ENCODE measurements at places on chromosomes 4 and X.

- peak; percentile 99 for DNase-seq
Observed at GRCh38 chr4:77156533-77156911, 485 bp upstream of the CCNG2 start.

DNA sequence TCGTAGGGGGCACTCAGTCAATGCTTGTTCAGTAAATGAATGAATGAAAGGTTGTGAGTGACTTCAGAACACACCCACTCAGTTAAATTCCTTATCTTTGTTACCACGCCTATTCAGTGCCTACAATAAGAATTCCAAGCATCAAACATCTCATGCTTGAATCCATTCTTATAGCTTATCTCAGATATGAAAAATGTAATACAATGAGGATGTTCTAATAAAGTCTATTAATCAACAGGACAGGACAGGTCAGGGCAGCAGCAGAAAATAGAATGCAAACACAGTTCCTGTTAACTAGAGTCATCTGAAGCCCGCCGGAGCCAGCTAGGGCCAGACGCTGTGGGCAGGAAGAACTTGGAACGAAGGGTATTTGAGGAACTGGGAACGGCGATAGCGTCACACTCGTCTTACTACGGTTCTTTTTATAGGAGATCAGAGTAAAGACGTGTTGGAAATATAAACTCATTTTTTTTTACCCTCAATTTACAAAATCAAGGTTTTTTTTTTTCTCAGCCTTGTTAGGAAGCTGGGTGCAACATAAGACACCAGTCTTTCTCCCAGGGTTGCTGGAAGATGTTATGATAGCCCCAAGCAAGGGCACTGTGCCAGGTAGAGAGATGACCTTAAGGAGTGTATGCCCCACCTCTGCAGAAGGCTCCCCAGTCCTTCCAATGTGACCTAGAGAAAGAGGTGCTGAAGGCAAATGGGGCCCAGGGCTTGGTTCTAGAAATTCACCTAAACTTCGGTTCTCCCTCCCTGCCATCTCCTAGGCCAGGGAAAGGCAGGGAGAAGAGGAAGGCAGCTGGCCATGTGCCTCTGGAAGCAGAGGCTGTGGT is 48.3 kb downstream of the SEL1L3 start:
- no peak for DNase-seq

GRCh38 chr4:97013711-97014110 is 1129.6 kb downstream of the STPG2 start:
- DNase-seq, result no peak

DNA sequence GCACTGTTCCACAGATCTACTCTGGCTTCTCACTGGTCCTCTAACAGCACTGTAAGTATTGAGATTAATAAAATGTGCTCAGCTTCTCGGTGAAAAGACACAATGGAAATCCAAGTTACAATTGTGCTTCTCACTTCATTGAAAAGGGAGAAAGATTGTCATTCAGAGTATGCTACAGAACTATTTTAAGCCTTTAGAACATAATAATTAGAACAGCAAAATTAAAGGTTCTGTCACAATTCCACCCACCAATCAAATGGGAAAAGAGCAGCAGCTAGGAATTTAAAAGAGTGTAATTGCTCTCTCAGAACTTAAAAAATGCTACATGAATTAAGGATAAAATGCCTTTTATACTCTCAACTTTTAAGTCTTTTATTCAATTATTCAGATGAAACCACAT is 329.4 kb downstream of the ANK2 start:
- DNase-seq, result no peak

- DNase-seq, result no peak
Observed at GRCh38 chr4:787561-787981, 38.4 kb downstream of the CPLX1 start.

DNA sequence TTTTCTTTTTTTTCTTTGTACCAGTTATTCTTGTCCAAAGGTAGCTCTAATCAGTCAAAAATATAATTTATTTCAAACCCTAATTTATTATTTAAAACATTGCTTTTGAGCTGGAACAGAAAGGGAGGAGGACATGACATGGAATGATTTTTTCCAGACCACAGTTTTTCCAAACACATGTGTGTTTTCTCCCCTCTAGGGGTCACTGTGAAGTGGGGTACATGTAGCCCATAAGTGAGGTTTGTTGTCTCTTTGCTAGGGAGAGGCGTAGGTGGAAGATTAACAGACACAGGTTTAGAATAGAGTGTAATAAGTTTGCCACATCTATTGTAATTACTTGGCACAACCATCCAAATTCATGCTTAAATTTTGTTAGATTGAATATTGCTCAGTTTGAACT is 83.0 kb downstream of the TNIP2 start:
- no peak for DNase-seq

DNA sequence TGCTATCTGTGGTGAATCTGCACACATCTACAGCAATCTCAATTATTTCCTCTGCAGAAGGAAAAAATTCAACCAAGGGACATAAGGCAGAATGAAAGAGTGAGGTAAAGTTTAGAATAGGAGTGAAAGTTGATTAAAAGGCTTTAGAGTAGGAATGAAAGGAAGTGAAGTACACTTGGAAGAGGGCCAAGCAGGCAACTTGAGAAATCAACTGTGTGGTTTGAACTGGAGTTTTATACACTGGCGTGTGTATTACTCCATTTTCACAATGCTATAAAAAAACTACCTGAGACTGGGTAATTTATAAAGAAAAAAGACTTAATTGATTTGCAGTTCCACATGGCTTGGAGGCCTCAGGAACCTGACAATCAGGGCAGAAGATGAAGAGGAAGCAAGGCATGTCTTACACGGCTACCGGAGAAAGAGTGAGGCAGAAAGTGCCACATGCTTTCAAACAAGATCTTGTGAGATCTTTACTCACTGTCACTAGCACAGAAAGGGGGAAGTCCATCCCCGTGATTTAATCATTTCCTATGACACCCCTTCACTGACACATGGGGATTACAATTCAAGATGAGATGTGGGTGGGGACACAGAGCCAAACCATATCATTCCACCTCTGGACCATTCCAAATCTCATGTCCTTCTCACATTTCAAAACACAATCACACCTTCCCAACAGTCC is 234.8 kb downstream of the IL15 start:
- DNase-seq, result peak; percentile 14

- DNase-seq, result no peak
Observed at GRCh38 chrX:100296183-100296753, 113.8 kb downstream of the PCDH19 start.

GRCh38 chr4:78081541-78081940 is 24.4 kb downstream of the FRAS1 start:
- DNase-seq, result no peak

GRCh38 chrX:19740744-19741143 is 146.7 kb downstream of the SH3KBP1 start:
- DNase-seq, result no peak

GRCh38 chrX:68686097-68686977 is 38.9 kb downstream of the STARD8 start:
- no peak for DNase-seq

DNA sequence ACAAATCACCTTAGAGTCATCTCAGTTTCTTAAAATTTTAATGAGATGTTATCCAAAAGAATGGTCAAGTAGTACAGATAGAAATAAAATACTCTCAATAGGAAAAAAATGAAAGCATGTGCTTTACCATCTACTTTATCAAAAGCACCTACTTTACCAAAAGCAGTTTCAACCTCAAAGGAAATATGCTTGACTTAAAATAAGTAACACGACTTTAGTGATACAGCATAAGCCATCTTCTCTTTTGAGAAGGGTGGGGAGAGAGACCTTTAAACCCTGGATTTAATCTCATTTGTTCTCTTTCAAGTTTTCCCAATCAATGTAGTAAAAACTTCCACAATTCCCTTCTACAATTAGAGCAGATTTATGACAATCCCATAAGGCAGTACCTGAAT is 26.5 kb downstream of the OTUD4 start:
- no peak for DNase-seq

DNA sequence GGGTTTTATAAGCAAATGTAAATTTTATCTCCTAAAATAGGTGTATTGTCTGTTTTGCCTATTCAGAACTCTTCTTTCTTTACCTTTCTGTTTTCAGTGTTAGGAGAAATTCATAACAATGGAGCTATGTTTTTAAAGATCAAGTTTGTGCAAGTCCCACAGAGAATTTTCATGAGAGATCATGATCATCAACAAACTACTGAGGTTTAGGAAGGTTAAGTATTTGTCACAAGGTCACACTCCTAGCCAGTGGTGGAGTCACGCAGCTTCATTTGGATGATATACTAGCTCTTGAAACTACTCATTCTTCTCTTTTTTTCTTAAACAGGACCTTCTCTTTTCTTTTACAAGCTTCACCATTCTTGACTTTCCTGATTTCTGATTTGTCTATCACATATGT is 892.6 kb upstream of the FRG1 start:
- DNase-seq, result no peak

Measured in skeletal muscle cell (primary cell).